ENCODE measurements at places on chromosomes 4 and X.
A peak's percentile ranks its signal among the peaks of the same experiment; 100 is the strongest.

- DNase-seq: no peak
Measured at GRCh38 chr4:108978066-108978465, 215.2 kb upstream of the ETNPPL start.

DNA sequence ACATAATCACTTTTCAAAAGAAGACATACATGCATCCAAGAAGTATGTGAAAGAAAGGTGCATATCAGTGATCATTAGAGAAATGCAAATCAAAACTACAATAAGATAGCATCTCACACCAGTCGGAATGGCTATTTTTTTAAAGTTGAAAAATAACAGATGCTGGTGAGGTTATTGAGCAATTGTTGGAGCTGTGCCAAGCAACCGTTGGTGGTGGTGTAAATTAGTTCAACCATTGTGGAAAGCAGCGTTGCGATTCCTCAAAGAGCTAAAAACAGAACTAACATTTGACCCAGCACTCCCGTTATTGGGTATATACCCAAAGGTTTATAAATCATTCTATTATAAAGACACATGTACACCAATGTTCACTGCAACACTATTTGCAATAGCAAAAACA, 14.2 kb downstream of the COX7B2 start:
- DNase-seq: no peak

DNA sequence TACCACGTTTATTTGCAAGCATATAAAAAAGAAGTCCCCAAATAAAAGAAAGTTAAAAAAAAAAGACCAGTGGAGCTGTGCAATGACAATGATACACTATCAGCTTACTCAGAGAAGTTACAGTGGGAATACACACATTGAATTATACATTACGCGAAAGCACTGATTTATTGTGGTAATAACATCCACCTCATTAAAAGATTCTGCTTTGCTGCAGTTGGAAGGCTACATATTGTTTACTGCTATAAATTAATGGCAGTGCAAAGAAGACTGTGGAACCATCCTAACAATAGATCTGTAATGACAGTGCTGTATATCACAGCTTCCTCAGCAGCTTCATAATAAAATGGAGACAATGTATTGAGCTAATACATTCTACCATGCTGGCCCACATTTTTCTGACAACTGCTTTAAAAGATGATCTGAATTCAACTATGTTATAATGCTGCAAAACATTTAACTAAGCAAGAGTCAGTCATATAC, 142.5 kb upstream of the MAB21L2 start:
- no peak for DNase-seq

DNA sequence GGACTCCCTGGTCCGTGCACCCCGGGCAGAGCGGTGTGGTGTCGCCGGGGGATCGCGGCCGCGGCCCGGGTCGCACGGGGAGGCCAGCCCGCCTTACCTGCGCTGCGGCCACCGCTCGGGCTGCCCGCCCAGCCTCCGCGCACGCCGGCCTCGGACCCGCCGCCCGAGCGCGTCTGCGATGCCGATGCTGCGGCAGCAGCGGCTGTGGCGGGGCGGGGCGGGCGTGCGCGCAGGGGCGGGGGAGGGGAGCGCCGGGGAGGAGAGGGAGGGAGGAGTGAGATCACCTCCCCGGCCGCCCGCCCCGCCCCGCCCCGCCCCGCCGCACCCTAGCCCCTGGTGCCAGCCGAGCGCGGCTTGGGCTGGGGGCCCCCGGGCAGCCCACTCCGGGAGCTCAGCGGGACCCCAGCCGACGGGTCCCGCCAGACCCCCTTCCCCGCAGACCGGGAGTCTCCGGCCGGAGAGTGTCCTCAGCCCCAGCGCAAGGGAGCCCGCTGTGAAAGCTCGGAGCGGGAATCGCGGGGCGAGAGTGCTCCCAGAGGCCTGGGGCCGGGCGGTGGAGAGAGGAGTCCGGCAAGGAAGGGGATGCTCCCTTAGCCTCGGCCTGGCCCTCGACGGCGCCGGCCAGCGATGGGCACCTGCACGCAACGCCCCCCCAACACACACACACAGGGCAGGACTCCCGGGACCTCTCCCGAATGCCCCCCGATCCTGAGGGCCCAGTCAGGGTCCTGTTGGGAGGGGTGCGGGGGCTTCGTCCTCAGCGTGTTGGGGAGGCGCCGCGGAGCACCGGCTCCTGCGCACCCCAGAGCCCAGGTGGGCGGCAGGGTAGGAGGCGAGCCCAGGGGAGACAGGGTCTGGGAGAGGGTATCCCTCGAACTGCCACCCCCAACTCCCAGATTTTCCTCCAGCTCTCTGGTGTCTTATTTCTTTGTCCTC, at the start of gene L1CAM:
TSS of gene L1CAM (minus strand) at position 206 of the 936 bp plus-strand sequence. CDS start 10,337 bp downstream, outside the sequence.
- DNase-seq: no peak

GRCh38 chr4:136751556-136751955, 780.7 kb downstream of the PCDH18 start:
- no peak for DNase-seq

GRCh38 chrX:123083924-123084323, 100.2 kb upstream of the GRIA3 start:
- no peak for DNase-seq

- no peak for DNase-seq
Measured at GRCh38 chr4:68905939-68906779, 45.4 kb downstream of the UGT2A3 start.

- no peak for DNase-seq
Measured at GRCh38 chr4:34108391-34108790, 2135.9 kb downstream of the ARAP2 start.

DNA sequence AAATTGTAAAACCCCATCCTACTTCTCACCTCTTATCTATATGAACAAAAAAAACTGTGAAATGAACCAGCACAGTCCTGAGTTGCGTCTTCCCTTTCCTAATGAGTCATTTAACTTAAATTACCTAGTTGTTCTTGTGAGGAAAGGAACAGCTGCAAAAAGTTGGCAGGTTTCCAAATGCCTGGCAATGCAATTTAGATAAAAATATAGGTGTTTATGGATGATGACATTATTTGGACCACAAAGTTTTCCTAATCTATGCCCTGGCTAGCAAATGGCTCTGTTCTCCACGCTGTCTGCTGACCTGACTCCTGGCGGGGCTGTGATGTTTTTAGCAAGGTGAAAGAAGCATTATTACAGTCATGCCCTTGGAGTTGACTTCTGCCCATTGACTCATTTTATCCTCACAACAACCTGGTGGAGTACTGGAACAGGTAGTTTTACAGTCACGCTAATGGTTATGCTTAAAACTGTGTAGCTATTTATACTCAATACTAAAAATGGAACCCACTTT, 29.8 kb upstream of the RELL1 start:
- no peak for DNase-seq

- DNase-seq: no peak
Measured at GRCh38 chrX:40304115-40304514, 206.4 kb upstream of the BCOR start.

GRCh38 chr4:95505151-95505550, 43.6 kb downstream of the UNC5C start:
- no peak for DNase-seq

- no peak for DNase-seq
Measured at GRCh38 chr4:98319021-98319420, 57.8 kb downstream of the RAP1GDS1 start.

DNA sequence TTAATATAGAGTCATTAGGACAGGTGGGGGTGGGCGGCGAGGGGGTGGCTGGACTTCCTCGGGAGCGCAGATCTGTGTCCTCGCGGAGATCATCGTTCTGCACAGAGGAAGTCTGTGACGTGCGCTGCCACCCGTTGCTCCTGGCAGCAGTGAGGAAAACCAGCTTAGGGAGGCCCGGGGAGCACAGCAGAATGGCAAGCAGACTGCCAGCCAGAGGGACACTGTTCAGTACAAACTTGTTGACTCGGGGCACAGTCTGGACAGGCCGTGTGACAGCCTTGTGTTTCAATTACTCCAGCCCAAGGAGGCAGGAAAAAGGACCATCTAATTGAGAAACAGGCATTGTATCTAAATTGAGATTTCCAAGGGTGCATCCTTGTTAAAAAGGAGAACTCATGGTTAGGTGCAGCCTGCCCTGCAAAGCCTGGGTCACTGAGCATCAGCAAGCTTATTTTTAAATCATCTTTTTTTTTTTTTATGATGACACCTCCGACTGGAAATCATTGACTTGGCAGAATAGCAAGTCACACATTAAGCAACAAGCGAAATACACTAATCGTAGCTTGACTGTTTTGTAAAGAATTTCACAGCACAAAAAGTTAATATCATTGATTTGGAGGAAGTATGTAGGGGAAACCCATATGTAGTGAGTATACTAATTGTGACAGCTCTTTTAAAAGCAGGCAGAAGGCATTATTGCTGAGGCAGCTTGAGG, 512.0 kb upstream of the FAT1 start:
- no peak for DNase-seq

DNA sequence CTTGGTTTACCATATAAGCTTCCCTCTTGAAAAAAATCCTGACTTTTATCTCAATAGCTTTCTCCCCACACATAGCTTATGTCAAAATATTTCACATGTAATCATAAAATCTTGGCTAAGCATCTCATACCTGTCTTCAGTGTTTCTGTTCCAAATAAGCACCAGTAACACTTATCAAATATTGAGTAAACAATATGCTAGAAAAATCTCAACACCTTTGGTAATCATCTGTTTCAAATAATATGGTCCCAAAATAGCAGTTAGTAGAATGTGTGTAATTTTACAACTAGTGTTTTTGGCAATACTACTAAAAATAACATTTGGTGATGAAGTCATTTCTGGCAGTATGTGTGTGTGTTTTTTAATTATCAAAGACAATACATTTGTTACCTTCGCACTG, 2138.2 kb downstream of the PCDH7 start:
- no peak for DNase-seq

DNA sequence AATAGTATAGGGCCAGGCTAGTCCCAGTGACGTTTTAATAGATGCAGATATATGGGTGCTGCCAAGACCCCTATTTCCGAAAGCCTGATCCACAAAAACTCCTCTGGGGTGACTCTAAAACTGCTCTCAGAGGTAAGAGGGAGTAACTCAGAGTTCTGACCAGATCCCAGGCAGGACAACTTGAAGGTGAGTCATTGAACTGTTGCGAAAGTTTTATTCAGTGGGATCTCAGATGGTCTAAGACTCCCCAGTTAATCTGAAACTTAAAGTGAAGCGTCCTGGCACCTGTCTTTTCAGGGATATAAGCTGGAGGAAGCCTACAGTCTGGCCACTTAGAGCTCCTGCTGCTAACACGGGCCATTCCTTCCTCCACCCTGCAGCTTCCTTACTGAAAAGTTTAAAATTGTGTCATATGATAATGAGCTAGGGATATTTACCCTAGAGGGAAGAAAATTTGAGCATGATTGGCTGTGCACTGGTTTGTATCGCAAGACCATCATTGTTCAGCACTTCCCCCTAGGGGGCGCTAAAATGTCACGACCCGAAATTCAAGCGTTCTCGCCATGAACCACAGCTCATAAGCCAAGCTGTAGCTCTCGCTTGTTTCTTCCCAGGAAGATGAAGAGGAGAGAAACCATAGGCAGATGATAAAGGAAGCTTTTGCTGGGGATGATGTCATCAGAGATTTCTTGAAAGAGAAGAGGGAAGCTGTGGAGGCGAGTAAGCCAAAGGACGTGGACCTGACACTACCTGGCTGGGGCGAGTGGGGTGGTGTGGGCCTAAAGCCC, 19.5 kb downstream of the UTP14A start:
- peak; percentile 38 for DNase-seq

DNA sequence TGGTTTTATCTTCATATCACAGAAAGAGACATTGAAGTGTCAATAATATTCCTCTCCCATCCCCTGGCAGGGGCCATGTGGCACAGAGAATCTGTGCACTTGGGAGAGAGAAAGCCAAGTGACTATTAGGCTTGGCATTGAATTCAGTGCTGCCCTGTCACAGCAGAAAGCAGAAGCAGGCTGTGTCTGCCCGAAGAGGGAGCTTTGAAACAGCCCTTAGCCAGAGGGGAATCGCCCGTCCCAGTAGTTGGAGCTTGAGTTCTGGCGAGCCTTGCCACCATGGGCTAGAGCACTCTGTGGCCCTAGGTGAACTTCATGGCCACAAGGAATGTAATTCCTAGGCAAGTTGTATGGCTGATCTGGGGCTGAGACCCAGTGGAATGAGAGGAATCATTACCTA, 282.5 kb upstream of the PCDH10 start:
- no peak for DNase-seq

DNA sequence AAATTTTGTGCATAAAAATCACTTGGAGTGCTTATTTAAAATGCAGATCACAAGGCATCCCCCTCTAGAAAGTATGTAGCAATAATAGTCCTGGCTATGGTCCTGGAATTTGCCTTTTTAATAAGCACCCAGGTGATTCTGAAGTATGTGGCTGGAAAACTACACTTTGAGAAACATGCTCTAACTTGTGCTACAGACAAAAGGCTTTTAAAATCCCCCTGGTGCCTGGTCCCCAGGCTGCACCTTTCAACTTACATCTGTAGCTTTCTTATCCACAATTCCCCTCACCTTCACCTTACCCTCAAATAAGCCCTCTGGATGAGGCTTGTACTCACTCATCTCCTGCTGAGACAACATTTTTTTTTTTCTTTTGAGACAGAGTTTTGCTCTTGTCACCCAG, 21.1 kb downstream of the ART3 start:
- DNase-seq: no peak

- no peak for DNase-seq
Measured at GRCh38 chr4:168857009-168857408, 153.0 kb downstream of the CBR4 start.

DNA sequence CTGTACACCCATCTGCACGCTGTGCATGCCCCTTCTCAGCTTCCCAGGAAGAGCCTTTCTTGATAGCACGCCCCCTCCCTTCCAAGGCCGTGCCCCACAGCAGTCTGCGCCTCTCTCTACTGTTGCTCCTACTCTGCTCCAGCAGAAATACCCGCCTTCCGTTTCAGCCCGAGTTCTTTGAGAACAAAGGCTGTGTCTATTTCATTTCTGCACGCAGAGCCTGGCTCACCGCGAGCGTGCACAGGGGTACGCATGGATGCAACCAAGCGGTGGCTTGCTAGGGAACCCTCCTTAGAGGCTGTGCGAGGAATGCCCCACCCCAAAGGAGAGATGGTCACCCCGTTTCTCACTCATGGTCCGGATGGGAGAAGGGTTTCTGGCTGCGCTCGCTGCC, 485 bp downstream of the AADAT start:
- no peak for DNase-seq

DNA sequence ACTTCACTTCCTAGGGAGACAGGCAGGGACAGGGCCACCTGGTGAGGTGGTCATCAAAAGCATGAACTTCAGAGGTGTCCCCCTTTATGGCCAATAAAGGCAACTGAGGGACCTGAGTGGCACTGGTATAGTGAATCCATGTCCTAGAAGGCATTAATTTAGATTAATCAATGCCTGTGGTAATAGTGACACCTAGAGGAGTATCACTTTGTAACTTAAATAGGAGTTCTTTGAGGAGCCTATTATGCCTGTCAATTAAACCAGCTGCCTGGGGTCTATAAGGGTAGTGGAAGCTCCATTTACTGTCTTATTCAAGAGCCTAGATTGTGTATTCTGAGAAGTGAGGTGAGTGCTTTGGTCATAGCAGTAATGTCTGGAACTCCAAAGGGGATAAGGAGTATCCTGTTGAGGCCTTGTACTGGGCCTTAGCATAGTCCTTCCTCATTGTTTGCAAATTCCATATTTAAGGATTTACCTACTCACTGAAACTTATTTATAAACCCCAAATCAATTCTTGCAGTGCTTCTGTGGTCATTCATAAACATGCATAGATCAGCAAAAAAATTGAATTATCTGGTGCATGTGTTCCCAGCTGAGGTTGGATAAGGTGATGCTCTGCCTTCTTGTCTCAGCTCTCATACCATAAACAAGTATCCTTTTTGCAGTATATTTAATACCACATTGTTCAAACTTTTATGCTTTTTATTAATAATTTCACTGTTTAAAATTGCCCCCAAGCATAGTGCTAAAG, 213.8 kb upstream of the RADX start:
- DNase-seq: no peak
